ENCODE measurements at places on chromosomes 1 and 21.

DNA sequence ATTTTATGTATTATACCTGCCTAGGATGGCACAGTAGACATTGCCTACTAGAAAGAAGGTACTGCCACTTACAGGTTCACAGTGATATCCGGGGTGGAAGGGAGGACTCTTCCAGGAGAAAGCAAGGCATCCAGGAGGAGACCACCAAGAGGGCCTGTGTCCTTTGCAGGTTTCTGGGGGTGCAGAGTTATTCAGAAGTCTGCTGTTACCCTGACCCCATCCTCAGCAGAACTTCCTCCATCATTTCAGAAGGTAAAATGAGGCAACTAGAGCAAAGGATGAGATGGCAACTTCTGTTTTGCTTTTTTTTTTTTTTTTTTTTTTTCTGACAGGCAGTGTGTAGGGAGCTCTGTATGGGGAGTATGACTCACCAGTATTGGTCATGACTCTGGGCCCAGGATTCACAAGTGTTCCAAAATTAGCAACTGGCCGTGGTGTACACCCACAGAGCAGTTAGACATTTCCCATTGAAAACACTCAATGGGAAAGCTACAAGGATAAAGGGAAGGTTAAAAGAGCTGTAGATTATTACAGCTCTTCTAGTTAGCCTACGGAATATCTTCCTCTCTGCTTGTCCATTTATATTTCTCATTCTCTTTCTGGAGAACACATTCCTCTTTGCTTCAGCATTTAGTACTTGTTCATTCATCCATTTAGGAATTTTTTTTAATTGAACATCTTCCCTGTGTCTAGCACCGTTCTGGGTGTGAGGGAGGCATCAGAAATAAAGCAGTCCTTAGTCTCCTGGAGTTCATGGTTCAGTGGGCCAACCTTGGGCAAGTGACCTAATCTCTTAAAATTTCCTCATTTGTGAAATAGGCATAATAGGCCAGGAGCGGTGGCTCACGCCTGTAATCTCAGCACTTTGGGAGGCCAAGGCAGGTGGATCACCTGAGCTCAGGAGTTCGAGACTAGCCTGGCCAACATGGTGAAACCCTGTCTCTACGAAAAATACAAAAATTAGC lies 50.5 kb upstream of the PPP2R5A start:
- peak; percentile 22 for DNase-seq

DNA sequence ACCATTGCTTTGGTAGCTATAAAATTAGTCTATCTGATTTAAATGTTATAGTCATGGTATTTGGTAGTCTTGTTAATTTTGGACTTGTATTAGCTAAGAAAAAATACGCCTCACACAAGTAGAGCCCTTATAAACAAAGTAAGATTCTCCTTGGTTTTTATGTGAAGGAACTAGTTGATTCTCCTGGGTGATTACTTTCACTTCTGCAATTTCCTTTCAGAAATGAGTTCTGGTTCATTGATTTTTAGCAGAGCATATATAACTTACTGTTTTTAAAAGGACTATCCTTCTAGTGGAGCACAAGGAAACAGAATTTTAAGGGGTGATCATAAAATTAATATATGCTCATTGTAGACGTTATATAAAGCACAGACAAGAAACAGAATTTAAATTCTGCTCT lies 120.1 kb downstream of the BACH1 start:
- DNase-seq = no peak

DNA sequence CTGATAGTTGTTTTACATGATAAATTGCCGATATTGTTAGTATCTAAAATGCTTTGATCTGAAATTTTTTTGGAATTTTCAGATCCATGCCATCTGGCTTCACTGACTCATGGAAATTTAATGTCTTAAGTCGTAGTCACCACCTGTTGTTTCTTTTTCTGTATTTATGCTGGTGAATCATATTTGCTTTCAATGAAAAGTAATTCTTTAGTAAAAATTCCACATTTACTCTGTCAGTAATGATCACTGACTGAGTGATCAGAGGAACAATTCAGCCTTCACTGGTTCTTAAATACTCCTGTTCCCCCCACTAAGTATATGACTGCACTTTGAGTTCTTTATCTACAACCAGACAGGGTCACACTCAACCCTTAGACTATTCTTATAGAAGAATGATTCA lies 185.6 kb upstream of the NRIP1 start:
- DNase-seq = no peak

- DNase-seq = no peak
These were observed 71.3 kb downstream of the PLPP3 start for GRCh38 chr1:56507925-56508522.

DNA sequence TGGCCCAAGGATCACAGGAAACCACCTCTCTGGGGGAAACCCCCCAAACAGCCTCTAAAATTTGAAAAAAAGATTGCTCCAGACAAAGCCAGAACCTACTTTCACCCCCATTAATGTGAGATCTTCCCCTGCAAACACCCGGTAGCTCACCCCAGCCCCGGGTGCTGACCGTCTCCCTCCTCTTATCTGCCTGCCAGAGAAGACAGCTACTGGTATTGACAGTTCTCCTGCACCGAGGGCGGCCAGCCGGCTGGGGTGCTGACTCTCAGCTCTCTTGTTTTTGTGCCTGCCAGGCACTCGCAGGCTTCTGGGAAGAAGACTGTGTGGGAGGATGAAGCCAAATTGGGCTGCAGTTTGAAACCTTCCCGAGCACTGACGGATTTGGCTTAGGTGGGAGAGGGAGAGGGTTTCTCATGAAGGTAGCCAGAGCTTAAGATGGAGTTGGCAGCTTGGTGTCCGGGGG lies 48.2 kb downstream of the RASSF5 start:
- peak; percentile 63 for DNase-seq

DNA sequence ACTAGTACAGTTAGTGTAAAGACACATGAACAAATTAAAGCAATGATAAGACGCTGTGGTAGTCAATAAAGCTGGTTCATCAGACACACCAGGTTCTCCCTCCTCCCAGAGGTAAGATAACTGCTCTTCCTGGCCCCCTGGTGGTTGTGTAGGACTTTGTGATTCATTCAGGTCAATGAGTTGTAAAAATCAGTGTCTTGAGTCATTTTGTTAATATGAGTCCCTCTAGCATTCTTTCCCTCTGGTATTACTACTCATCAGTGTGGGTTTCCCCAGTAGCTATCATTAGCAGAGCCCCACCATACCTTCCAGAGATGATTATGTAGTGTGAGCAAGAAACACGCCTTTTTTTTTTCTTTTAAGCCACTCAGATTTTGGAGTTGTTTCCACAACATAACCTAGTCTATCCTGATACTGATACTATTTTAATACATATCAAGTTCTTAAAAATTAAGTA lies 3.6 kb upstream of the SETDB1 start:
- peak; percentile 83 for DNase-seq

GRCh38 chr1:53502641-53503432 lies 43.6 kb downstream of the DMRTB1 start:
- no peak for DNase-seq

Measured in CD4-positive, alpha-beta T cell treated with Interferon alpha-2 for 1 hour (primary cell).